Central memory CD8-positive, alpha-beta T cell (primary cell): ENCODE measurements at places on chromosomes 1 and 21.

DNA sequence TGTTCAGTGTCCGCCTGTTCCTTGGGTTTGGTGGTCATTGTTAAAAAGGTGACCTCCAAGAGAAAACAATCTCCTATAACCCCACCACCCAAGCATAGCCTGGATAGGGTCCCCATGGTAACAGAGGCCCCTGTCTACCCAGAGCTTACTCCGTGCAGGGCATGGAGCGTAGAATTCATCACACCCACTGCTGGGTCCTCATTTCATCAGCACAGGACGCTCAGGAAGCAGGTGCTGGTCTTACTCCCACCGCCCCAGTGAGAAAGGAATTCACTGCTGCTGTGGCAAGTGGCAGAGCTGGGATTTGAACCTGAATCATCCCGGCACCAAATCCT is 37.0 kb downstream of the ARHGEF10L start:
- DNase-seq: no peak

- DNase-seq: no peak
These were observed 6.8 kb downstream of the XKR8 start for GRCh38 chr1:27966402-27967105.

DNA sequence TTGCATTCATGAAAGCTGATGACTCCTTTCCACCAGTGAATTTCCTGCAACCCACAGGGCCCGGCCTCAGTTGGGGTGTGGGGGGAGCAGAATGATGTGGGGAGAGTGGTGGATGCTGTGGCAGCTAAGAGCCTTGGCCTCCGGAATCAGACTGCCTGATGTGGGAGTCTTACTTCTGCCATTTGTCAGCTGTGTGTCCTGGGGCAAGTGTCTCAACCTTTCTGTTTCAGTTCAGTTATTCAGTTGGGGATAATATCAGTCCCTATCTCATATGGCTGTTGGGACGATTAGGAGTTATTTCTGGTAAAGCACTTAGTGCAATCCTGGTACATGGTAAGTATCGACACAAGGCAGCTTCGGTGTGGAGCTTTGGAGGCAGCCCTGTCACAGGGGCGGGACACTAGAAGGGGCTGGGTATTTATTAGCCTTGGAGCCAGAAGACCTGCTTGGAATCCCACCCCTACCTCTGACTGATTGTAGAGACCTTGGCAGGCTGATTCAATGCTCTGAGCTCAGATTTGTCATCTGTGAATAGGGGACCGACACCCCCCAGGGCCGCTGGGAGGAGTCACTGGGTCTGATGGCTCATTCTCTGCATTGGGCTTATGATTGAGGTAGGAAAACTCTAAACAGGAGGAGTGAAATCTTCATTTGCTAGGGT is 19.6 kb downstream of the ARHGEF10L start:
- no peak for DNase-seq

- no peak for DNase-seq
These were observed 27.3 kb downstream of the F3 start for GRCh38 chr1:94514095-94514727.

- DNase-seq: no peak
These were observed 2.9 kb upstream of the CENPL start for GRCh38 chr1:173827611-173828010.

GRCh38 chr1:211527888-211528287 is 35.9 kb upstream of the RD3 start:
- no peak for DNase-seq

DNA sequence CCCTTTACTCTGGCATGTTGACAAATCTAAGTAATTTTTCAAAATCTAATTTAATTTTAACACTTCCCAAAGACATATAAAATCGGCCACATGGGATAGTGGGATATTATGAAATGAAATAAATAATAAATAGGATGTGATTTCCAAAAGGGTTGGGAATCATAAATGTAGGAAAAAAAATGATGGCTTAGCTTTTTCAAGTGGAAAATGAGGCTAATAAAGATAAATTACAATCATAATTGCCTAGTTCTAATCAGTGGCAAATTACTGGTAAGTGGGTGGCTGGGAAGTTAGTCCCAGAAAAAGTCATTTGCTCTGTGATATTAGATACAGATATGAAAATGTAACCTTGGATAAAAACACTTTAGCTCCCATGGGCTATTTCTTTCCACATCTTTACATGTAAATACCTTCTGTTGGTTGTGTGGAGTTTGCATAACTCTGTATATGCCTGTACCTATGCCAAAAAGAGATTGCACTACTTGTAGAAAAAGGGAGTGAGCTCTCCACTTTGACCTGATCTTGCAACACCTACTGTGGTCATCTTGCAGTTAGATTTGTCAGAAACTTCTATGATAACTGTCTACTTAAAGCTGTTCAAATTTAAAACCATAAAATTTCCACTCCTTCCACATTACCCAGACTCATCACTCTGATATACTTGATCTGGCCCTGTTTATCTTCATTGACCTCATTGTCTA is 284.6 kb upstream of the KAZN start:
- DNase-seq: no peak

DNA sequence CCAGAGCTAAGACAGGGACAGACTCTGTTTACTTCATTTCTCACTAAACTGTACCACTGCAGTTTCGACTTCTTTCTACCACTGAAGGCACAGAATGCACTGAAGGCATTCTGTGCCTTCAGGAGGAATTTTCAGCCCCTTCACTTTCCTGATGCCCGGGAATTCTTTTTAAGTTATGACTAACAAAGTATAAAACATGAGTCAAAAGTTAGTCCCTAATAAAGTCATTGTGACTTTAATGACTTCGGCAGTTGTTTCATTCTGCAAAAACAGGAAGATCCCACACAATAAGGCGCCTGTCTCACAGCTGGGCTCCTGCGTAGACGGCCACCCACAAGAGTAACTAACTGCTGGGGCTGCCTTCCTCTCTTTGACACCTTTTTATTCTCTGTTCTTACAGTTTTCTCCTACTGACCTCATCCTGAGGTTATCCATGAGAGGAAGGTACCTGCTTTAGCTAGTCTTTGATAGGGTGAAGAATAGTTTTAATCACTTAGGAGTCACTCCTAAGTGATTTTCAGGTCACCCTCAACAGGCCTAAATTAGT is 183.9 kb upstream of the SGIP1 start:
- DNase-seq: peak; percentile 67

DNA sequence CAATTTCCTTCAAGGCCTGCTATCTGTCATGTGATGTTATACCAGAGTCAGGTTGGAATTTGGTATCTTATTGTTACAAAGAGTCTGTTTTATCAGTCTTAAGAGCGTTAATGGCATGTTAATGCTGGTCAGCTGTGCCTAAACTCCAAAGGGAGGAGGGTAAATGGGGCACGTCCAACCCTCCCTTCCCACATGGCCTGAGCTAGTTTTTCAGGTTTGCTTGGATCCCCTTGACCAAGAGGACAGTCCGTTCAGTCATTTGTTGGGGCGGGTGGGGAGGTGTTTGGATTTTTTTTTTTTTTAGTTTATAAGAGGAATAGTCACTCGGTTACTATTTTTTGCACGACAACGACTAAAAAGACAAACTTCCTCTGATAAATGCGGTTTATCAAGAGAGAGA is 63.8 kb upstream of the LYST start:
- DNase-seq: no peak

- no peak for DNase-seq
These were observed 68.0 kb upstream of the CXADR start for GRCh38 chr21:17444828-17445227.

GRCh38 chr1:191582169-191582568 is 576.1 kb upstream of the RGS18 start:
- DNase-seq: no peak

DNA sequence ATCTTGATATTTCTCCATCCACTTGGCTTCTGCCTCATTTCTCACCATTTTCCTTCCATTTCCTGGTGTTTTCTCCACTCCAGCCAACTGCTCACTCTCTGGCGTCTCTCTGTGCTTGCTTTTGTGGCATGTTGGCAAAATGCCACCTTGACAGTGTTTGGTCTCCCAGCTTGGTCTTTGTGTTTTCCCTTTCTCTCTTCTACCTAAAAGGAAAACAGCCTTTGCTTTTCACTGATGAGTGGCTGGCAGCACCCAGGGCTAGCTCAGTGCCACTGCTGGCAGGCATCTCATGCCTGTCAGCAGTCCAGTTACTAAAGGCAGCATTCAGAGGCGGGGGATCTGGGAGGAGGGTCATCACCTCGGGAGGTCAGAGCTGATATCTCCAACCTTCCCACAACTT is 55.3 kb upstream of the DSCAM start:
- DNase-seq: no peak

- DNase-seq: no peak
These were observed 27.8 kb downstream of the CBR1 start for GRCh38 chr21:36097427-36098181.

- no peak for DNase-seq
These were observed 20.2 kb downstream of the C1orf174 start for GRCh38 chr1:3879787-3880428.

DNA sequence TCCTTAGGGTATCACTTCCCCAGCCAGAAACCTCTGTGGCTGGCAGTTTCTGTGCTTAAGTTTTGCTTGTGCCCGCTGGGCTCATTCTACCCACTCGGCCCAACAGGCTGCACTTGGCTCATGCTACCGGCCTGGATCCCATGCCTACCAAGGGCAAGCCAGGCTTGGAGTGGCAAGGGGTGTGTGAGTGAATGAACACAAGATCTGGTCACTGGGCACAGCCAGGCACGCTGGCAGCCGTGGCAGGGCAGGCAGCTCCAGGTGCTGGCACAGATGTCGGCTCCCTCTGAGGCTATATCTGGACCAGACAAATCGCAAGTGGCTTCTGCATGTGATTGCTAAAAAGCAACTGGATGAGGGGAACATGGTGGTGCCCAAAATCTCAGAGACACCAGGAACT is 740.5 kb upstream of the B3GALT2 start:
- no peak for DNase-seq

DNA sequence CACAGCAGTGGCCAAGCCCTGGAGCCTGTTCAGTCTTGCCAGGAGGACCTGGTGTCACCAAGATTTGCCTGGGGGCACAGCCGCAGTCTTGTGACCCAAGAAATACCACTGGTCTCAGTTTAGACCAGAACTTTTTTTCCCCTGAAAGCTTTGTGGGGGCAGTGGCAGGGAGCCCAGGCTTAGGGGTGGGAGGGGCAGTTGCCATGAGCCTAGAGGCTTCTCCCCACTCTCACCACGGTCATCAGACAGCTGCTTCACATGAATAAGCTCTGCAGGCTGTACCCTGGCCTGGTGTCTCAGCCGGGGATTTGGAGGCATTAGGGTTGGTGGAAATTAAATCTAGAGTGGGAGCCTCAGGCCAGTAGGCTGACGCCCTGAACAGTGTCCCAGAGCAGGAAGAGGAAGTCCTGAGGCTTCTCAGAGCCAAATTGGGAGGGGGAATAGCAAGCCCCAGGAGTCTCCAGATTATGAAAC is 73.7 kb downstream of the SLC16A1 start:
- no peak for DNase-seq

DNA sequence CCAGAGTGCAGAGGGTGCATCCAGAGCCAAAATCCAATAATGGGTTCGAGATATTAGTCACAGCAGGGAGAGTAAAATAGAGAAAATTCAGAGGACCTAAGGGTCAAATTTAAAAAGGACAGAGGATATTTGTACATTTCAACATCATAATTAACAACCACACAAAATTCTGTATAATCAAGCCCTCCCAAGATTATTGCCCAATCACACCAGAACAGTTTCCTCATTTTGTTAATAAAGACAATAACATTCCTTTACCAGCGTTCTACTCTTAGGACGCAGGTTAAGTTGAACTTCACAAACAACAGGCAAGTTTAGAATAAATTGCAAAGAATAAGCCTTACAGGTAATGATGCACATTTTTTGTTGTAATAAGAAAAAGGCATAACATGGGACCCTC is 462.8 kb downstream of the PTPRC start:
- DNase-seq: no peak

GRCh38 chr1:5994713-5995621 is 2.7 kb upstream of the NPHP4 start:
- DNase-seq: peak; percentile 39

DNA sequence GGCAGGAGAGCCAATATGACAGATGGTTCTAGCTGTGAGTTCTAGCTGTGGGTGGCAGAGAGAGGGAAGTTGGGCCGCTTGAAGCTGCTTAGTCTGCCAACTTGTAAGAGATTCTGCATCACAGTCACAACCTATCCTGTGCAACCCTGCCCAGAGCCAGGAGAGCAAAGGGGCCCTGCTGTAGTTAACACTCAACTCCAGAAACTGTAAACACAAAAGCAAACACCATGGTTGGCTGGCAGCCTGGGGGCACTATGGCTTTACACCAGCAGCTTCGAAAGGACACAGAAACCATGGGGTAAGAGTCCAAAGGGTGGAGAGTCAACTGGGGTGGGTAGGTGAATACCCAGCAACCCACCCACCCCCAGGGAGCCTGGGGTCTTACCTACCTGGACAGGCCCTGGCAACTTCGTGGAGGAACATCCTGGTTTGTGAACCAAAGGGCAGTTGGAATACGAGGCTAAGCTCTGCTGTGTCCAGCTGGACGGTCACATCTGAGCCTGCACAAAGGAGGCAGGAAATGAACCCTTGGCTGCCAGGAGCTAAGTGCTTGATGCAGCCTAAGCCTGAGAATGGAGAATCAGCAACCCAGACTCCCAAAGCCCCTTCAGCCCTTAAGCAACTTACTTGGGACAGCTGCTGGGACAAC is 6.4 kb downstream of the INPP5B start:
- no peak for DNase-seq

- DNase-seq: peak; percentile 38
These were observed 62.7 kb downstream of the ADARB1 start for GRCh38 chr21:45136927-45137611.

GRCh38 chr1:222224156-222224555 is 323.7 kb downstream of the HHIPL2 start:
- no peak for DNase-seq

DNA sequence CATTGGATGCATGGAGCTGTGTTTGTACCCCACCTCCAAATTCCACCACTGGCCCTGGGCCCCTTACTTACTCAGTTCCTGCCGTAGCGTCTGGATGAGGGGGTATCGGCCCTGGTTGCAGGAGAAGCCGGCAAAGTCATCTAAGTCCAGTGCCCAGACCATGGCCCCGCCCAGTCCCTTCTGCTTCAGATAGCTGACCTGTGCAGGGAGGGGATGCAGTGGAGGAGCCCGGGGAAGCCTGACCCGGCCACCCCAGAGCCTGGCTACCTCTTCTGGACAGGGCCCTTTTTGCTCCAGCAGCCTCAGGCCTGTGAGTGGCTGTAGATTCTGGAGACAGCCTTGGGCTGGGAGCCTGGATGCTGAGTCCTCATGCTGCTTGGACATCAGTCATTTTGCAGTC is 11.8 kb downstream of the CHIT1 start:
- no peak for DNase-seq

GRCh38 chr1:21307663-21308305 is 17.5 kb upstream of the ECE1 start:
- DNase-seq: no peak

DNA sequence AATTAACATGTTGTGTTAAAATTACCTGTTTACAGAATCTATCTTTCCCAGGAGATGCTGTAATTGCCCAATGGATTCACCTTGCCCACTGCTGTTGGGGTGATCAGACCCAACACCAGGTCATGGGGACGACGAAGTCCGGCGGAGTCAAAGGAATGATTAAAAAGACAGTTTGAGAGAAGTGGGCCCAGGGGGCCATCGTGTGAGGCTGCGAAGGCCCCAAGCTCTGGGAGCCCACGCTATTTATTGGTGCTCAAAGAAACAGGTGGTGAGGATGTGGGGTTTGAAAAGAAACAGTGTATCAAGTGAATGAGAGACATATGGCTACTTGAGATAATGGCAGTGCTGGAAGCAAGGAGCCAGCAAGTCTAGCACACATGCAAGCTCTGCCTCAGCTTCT is 16.3 kb upstream of the L1TD1 start:
- DNase-seq: no peak

GRCh38 chr1:111364690-111365089 is 62.8 kb downstream of the OVGP1 start:
- DNase-seq: no peak
